Stimulated activated CD4-positive, alpha-beta T cell treated with anti-CD3 and anti-CD28 coated beads, Interleukin-1b, Interleukin-23, amount 100 ng/mL, for 1 hour (primary cell): ENCODE measurements at places on chromosomes 11 and 22.

- no peak for DNase-seq
Observed at GRCh38 chr11:126546191-126546590, 190.7 kb downstream of the ST3GAL4 start.

DNA sequence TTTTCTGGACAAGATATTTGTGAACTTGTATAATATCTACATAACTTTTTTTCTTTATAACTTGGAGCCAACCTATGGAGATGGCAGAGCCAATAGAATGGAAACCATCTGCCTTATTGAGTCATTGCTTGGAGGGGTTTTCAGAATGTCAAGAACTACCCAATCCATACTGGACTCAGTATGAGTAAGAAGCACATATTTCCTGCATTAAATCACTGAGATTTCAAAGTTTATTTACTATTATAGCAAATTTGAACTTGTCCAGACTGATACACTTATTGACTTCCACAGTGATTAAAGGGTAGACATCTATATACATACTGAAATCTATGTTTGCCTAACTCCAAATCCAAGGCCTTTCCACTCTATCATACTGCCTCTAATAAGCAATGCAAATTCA, 704.0 kb downstream of the KCNA4 start:
- no peak for DNase-seq

GRCh38 chr11:57248780-57249383, 11.8 kb upstream of the APLNR start:
- no peak for DNase-seq

GRCh38 chr22:30275625-30276024, 9.0 kb upstream of the OSM start:
- DNase-seq, result no peak

DNA sequence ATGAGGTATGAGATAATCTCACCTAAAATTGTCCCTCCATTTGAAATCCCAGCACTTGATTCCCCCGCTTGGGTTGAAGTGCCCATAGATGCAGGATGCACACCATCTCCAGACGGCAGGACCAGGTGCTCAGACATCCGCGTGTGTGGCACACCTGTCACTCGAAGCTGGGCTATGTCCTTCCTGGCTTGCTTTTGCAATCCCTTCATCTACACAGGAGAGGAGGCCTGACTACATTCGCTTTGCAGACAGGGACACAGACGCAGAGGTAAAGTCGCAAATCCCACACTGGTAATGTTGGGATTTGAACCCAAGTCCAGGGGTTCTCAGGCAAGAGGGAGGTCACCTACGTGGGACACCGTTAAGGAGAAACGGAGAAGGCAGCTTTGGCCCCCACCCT, 7.2 kb upstream of the CYTH4 start:
- no peak for DNase-seq

- no peak for DNase-seq
Observed at GRCh38 chr11:102577182-102577581, 46.6 kb upstream of the MMP7 start.

- no peak for DNase-seq
Observed at GRCh38 chr11:63639199-63639832, 25.1 kb upstream of the PLAAT3 start.

- DNase-seq, result no peak
Observed at GRCh38 chr22:43035250-43035649, 20.3 kb upstream of the PACSIN2 start.
